ENCODE measurements at places on chromosomes 1 and 21.

- DNase-seq: no peak
Measured at GRCh38 chr1:24984800-24985522, 54.9 kb upstream of the RUNX3 start.

DNA sequence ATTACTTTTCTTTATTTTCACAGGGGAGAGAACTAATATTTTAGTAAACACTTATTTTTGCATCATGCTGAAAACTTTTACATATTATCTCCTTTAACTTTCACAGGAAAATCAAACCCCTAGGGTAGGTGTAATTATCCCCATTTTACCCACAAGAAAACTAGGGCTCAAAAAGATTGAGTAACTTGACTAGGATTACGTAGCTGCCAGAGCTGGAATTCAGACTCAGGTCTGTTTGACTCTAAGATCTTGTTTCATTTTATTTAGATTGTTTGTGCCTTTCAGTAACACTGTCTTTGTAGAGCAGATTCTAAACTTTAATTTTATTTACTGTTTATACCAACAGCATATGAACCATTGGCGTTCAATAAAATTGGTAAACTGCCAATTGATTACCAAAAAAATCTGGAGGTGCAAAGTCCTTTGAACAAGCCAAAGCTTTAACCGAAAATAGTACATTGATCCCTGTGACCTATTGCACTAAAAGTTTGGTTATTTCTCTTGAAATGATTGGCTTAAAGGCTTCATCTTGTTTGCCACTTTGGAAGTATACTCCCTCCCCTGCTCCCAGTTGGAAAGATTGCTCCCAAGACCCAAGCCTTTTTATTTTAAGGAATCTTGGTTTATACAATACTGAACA is 71.0 kb upstream of the WDR26 start:
- DNase-seq: no peak

- no peak for DNase-seq
Measured at GRCh38 chr1:41367288-41367642, 6.0 kb downstream of the FOXO6 start.

DNA sequence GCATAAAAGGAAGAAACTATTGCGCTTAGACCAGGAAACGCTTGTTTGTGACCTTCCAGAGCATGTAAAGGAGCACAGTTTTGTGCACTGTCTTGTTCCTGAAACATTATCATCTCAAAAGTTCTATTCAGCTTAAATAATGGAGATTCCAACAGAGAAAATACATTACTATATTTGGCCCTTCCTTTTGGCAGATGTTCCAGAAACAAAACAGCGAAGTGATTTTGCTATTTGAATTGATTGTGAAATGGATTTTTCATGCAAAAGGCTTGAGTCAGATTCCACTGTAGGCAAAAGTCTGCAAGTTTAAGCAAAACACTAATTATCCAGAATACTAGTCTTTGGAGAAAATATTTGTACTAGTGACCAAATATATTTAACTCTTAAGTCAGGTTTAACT is 80.3 kb upstream of the PTBP2 start:
- DNase-seq: no peak

DNA sequence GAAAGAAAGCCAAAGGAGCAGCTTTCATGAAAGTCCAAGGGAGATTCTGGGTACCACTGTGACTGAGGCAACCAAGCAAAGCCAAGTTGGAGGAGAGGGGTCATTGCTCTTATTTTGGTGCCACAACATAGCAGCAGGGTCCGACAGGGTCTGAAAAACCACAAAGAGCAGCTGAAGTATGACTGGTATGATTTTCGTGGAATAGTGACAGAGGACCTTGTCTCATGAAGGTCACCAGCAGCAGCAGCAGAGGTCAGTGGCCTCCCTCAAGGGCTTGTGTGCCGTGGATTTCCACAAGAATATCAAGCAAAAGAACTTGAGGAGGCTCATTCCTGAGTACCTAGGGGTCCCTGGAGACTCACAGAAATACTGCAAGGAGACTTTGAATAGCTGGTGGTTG is 160.9 kb upstream of the SYT6 start:
- DNase-seq: no peak

GRCh38 chr1:202215472-202216130 is 22.0 kb downstream of the LGR6 start:
- no peak for DNase-seq

DNA sequence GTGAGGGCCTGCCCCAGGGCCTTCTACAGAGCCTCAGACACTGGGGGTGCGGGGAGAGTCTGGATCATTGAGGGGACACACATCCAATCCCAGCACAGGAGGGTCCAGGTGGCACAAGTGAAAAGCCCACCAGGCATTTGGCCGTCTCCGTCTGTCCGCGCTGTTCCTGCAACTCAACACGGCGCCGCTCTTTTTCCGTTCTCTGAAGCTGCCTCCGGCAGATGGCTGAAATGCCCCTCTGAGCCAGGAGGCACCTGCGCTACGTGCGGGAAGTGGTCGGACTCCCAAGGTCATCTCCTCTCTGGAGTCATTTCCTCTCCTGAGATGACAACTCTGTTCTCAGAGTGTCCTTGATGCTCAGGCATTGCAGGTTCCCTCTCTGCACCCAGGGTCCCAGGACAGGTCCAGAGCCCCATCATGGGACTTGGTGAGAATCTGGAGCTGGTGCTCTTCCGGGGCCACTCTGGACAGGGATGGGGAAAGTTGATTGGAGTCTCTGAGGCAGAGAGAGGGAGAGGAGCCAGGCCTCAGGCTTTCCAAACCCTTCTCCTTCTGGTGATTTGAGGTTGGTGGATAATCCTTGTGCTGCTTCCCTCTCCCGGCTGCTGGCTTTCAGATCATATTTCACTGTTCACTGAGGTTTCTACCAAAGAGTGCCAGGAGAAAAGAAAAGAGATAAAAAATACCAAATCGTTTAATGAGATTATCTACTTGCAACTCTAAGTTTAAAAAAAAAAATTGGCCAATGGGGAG is 14.0 kb upstream of the MIXL1 start:
- DNase-seq: no peak

DNA sequence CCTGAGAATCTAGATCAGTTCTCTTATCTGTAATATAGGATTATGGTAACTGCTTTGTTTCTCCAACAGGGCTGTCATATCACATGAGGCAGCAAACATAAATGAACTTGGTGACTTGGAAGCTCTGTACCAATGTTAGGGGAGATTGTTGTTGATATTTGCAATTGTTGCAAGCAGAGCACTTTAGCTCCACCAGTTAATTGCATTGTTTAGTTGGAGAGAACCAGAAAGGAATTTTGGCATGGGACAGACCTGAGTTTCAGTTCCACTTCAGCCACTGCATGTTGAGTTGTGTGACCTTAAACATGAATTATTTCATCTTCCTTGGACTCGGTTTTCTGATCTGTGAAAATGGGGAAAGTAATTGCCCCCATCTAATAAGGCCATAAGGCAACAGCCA is 142.3 kb upstream of the JUN start:
- DNase-seq: no peak

DNA sequence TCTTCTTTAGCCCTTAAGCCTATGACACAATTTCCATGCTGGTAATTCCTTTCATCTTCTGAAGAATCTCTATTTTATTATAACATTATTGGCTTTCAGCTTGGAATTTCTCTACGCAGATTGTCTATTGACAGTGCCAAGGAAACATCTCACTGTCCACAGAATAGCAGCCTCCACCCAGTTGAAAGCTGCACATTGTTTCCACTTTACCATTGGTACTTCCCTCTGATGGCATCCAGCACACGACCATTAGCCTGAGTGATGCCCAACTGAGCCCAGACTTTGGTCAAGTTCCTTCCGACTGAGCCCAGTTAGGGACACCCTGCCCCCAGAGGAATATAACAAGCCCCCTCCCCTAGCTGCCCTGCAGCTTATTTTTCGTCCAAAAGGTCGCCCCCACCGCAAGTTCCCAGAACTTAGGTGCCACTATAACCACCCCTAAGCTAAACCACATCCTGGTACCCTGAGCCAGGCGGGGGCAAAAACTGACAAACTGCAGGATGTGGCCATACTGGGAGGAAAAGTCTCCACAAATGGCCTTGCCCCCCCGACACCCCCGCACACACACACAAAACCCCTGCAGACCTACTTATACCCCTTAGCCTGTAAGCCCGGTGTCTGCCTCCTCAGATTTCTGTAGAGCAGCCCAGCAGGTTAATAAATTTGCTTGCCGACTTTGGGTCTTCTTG is 13.2 kb downstream of the GBP5 start:
- DNase-seq: no peak

All from NCI-H2081 (cell line).